Stimulated activated CD8-positive, alpha-beta memory T cell treated with anti-CD3 and anti-CD28 coated beads, Interleukin-15, amount 100 ng/mL, for 1 hour (primary cell): ENCODE measurements at places on chromosomes 6 and 20.

- no peak for DNase-seq
Measured at GRCh38 chr6:19602434-19603013, 234.6 kb upstream of the ID4 start.

DNA sequence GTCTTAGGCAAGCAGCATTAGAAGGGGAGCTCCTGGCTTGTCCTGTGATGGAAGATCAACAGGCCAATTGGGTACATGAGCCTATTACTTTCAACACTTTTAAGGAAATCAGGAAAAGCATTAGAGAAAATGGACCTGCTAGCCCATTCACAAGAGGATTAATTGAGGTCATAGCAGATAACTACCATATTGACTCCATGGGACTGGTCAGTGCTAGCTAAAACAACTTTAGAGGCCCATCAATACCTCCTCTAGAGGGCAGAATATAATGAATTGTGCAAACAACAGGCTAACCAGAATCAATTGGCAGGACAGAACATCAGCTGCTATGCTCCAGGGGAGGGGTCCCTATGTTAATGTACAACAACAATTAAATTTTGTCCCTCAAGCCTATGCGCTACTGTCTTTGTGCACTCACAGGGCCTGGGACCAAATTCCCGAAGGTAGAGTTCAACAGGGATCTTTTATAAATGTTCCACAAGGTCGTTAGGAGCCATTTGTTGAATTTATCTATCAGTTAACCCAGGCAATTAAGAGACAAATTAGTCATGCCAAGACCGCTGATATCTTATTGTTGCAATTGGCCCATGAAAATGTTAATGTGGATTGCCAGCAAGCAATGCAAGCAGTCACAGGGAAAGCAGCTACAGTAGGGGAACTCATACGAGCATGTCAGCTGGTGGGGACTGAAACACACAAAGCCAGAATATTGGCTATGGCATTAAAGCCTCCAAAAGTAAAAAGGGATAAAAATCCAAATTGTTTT lies 106.6 kb upstream of the BTN3A2 start:
- DNase-seq: no peak

- no peak for DNase-seq
Measured at GRCh38 chr20:36145877-36146707, 8.4 kb upstream of the EPB41L1 start.

GRCh38 chr6:44068607-44069296 lies 58.5 kb downstream of the MRPL14 start:
- no peak for DNase-seq

- DNase-seq: no peak
Measured at GRCh38 chr6:111267764-111268333, 180.5 kb downstream of the SLC16A10 start.

DNA sequence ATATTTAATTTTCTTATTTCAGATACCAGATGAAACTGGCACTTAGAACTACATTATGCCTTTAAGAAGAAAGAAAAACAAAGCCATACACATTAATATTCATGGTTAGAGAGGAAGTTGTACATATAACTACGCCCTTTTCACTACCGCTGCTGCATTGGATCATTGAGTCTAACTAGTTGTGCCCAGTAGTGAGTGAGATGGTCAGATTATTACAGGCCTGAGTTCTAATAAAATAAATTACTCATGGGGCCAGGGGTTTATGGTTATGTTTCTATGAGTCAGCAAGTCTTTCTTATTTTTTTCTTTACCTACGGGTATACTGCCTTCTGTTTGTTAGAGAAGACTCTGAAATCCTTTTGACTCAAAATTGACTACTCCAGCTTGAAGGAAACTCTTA lies 11.5 kb downstream of the RIOK1 start:
- no peak for DNase-seq

DNA sequence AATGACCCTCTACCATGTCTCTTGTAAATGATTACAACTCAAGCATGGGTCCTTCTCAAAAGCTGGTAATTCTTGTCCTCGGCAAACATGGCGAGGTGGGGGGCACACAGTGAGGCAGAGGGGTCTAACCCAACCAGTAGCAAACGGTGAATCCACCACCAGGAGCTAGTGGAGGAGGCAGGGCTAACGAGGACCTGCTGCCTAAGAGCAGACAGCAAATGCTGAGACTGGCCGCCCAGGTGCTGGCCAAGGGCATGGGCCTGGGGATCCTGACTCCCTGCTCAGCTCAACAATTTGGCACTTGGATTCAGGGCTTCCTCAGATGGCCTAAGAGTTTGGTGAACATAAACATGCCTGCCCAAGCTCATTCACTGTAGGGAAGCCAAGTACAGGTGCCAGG lies 18.4 kb downstream of the PCIF1 start:
- no peak for DNase-seq

GRCh38 chr6:143536866-143537691 lies 25.6 kb upstream of the FUCA2 start:
- DNase-seq: peak; percentile 13

GRCh38 chr20:40953856-40954255 lies 74.8 kb upstream of the TOP1 start:
- DNase-seq: no peak

GRCh38 chr6:92364948-92365541 lies 1054.3 kb downstream of the EPHA7 start:
- DNase-seq: no peak

GRCh38 chr20:11520596-11520995 lies 397.1 kb upstream of the BTBD3 start:
- DNase-seq: no peak

GRCh38 chr6:31814677-31815024 lies 432 bp downstream of the HSPA1L start:
- peak; percentile 57 for DNase-seq
